ENCODE measurements at places on chromosomes 1 and 21. TPM values are rescaled to one million over a fixed set of nuclear protein-coding genes. Genes with fewer than 3 reads are reported as not detected.

Gene AIM2
- total RNA-seq: 67.6 TPM

DNA sequence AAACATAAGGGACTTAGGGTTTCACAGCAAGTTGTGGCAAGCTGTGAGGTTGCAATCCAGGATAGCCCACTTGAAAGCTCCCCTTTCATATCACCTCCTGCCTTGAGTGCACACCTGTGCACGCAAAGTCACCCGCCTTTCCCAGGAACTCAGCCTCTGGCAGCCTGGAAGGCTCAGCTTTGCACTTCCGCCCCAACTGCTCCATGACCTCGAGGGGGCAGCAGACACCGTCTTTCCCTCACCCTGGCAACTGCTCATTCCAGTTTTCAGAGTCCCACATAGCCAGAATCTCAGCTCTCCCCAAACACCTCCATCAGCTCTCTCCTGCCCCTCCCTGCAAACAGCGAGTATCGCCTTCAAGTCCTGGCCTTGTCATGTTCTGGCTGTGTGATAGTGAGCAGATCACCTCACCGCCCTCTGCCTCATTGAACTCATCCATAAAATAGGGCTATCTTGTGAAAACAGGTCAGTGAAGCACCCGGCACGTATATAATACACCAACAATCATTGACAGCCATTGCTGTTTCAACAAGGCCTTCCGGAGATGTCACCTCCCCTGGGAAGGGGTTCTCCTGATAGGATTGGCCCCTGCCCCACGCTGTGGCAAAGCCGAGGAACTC lies 32.2 kb upstream of the EPB41 start:
- H3K36me3 ChIP-seq: no peaks in the 10 kb centered on the region
- H3K4me1 ChIP-seq: peaks cover 32% of the 10 kb centered on the region
- H3K27me3 ChIP-seq: no peaks in the 10 kb centered on the region
- no peak overlapping the region for H3K4me3 ChIP-seq
- DNase-seq: peak; percentile 90

GRCh38 chr1:202615501-202616354 lies 94.5 kb downstream of the SYT2 start:
- no peak overlapping the region for H3K4me3 ChIP-seq
- H3K27ac ChIP-seq: no peak overlapping the region
- peaks cover 13% of the 10 kb centered on the region for H3K4me1 ChIP-seq
- no peak for DNase-seq
- H3K27me3 ChIP-seq: peaks cover 16% of the 10 kb centered on the region

Gene GPR61
- total RNA-seq: 0.34 TPM

- H3K27me3 ChIP-seq: no peaks in the 10 kb centered on the region
- H3K4me3 ChIP-seq: peak overlapping the region; percentile 13
- H3K4me1 ChIP-seq: peaks cover 72% of the 10 kb centered on the region
- DNase-seq: peak; percentile 18
These were observed 182.0 kb downstream of the ST6GALNAC3 start for GRCh38 chr1:76256289-76257223.

- no peaks in the 10 kb centered on the region for H3K36me3 ChIP-seq
- H3K4me1 ChIP-seq: peaks cover 27% of the 10 kb centered on the region
- DNase-seq: peak; percentile 44
These were observed 14.1 kb downstream of the AZIN2 start for GRCh38 chr1:33094971-33095604.

- H3K36me3 ChIP-seq: no peaks in the 10 kb centered on the region
- H3K4me1 ChIP-seq: no peaks in the 10 kb centered on the region
- no peak for DNase-seq
- no peak overlapping the region for H3K4me3 ChIP-seq
- peaks cover 9% of the 10 kb centered on the region for H3K27me3 ChIP-seq
These were observed 199.9 kb upstream of the ZC3H12A start for GRCh38 chr1:37274486-37274885.

GRCh38 chr1:110087812-110088738 lies 17.6 kb upstream of the ALX3 start:
- H3K4me3 ChIP-seq: no peak overlapping the region
- no peaks in the 10 kb centered on the region for H3K36me3 ChIP-seq
- H3K27me3 ChIP-seq: peaks cover 42% of the 10 kb centered on the region
- peaks cover 13% of the 10 kb centered on the region for H3K4me1 ChIP-seq
- H3K27ac ChIP-seq: no peak overlapping the region

- H3K27ac ChIP-seq: no peak overlapping the region
- H3K4me3 ChIP-seq: no peak overlapping the region
- H3K36me3 ChIP-seq: peaks cover 2% of the 10 kb centered on the region
- H3K27me3 ChIP-seq: peaks cover 6% of the 10 kb centered on the region
- DNase-seq: no peak
These were observed 3.0 kb upstream of the AADACL4 start for GRCh38 chr1:12640958-12641272.

DNA sequence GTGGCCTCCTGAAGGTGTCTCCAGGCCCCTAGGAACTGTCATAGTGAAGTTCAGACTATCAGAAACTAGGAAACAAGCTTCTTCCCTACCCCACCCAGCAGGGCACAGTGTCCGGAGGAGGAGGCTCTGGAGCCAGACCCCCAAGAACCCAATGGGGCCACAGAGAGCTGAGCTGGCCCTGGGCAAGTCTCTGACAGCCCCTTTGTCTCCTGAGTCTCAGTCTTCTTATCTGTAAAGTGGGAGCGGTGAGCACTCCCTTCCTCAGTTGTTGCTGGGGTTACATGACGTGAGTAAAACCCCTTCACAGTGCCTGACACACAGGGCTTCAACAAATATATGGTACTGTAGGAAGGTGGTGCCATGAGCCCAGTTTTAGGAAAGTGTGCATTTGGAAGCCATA lies 675.8 kb downstream of the MATN1 start:
- DNase-seq: no peak
- H3K4me3 ChIP-seq: no peak overlapping the region
- no peaks in the 10 kb centered on the region for H3K36me3 ChIP-seq

DNA sequence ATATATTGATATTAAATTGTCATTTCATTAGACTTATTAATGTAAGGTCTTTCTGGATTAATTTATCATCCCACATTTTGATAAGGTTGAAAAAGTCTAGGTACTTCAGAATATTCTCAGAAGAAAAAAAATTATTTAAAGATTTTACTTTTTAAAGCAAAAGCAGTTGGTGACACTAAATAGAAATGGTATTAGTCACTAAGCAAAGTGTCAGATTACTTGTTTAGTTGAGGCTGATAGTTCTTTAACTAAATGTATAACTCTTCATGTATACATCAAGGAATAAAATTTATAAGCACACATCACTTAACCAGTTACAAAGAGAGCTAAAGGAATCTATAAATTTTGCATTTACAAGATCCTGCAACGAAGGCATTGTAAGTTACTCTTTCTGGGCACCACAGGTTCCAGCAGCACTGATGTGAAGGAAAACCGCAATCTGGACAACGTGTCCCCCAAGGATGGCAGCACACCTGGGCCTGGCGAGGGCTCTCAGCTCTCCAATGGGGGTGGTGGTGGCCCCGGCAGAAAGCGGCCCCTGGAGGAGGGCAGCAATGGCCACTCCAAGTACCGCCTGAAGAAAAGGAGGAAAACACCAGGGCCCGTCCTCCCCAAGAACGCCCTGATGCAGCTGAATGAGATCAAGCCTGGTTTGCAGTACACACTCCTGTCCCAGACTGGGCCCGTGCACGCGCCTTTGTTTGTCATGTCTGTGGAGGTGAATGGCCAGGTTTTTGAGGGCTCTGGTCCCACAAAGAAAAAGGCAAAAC lies 101.1 kb downstream of the ADARB1 start:
- peaks cover 25% of the 10 kb centered on the region for H3K36me3 ChIP-seq
- no peak overlapping the region for H3K4me3 ChIP-seq
- DNase-seq: no peak
- no peaks in the 10 kb centered on the region for H3K27me3 ChIP-seq
- no peak overlapping the region for H3K27ac ChIP-seq
- H3K4me1 ChIP-seq: peaks cover 2% of the 10 kb centered on the region

- H3K27ac ChIP-seq: no peak overlapping the region
- H3K4me3 ChIP-seq: no peak overlapping the region
- H3K4me1 ChIP-seq: peaks cover 3% of the 10 kb centered on the region
- no peaks in the 10 kb centered on the region for H3K36me3 ChIP-seq
- no peaks in the 10 kb centered on the region for H3K27me3 ChIP-seq
These were observed 6.3 kb downstream of the MORN1 start for GRCh38 chr1:2384941-2385481.

GRCh38 chr21:35614396-35614921 lies 445.9 kb downstream of the SETD4 start:
- no peak overlapping the region for H3K27ac ChIP-seq
- H3K27me3 ChIP-seq: peaks cover 4% of the 10 kb centered on the region
- H3K36me3 ChIP-seq: no peaks in the 10 kb centered on the region
- H3K4me3 ChIP-seq: no peak overlapping the region
- no peak for DNase-seq
- peaks cover 6% of the 10 kb centered on the region for H3K4me1 ChIP-seq

DNA sequence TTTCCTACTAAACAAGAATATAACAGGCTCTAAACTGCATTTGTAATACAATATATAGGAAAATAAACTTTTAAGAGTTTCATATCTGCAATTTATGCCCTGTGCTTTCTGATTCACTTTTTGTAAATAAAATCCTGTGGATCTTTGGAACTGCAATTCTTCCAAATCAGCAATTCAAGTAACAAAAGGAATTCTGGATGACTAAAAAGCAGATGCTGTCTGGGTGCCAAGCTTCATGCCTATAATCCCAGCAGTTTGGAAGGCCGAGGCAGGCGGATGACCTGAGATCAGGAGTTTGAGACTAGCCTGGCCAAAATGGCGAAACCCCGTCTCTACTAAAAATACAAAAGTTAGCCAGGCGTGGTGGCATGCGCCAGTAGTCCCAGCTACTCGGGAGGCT lies 6.3 kb downstream of the NME7 start:
- H3K36me3 ChIP-seq: peaks cover 3% of the 10 kb centered on the region

DNA sequence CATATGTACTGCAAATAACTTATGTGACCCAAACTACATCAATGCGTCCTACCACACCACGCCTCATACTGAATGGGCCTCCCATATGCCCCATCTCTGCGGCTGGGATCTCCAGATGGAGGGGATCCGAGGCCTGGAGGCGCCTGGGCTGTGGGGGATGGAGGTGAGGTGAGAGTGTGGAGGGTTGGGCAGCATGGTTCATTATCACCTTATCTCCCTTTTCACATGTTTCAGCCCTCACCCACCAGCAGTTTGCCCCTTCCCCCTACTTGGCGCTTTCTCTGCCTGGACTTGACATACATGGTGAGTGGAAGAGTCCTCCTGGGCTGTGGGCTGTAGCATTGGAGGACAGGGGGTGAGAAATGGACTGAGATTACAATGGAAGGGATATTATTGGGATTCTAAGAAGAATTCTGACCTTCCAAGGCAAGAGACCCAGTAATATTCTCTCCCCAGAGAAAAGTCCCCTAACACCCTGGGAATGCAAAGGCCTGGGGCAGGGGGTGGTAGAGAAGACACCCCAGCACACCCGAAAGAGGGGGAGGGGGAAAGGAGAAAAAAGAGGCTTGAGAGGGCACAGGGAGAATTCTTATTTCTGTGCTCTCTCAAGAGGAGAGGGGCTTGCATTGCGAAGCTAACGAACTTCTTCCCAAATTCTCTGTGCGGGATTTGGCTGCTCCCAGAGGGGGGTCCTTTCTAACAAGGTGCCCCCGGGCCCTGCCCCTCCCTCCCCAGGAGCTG lies 61.4 kb downstream of the MEF2D start:
- peaks cover 30% of the 10 kb centered on the region for H3K4me1 ChIP-seq
- no peak overlapping the region for H3K4me3 ChIP-seq
- peaks cover 76% of the 10 kb centered on the region for H3K27me3 ChIP-seq

Gene FAM3B
- total RNA-seq: not detected

- H3K27ac ChIP-seq: no peak overlapping the region
- peaks cover 11% of the 10 kb centered on the region for H3K27me3 ChIP-seq
- no peaks in the 10 kb centered on the region for H3K36me3 ChIP-seq
- peak; percentile 47 for DNase-seq
- no peak overlapping the region for H3K4me3 ChIP-seq
- no peaks in the 10 kb centered on the region for H3K4me1 ChIP-seq
These were observed 81.9 kb upstream of the HAO2 start for GRCh38 chr1:119286587-119287181.

DNA sequence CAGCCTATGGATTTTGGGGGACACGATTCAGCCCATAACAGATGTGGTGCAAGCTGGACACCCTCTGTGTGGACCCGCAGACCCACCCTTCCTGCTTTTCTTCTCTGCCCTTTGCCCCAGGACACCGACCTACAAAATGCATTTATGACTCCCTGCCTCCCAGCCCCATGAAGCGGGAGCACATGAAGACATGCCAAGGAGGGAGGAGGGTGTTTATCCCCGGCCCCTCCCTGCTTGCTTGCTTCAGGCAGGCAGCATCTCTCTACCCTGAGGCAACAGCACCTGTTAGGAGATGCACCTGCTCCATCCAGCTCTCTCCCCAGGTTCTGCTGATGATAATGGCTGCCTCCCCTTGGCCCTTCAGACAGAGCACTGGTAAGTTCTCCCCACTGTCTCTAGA lies 187.5 kb downstream of the PSMG1 start:
- no peak overlapping the region for H3K4me3 ChIP-seq
- H3K36me3 ChIP-seq: no peaks in the 10 kb centered on the region
- no peak overlapping the region for H3K27ac ChIP-seq
- no peak for DNase-seq
- H3K27me3 ChIP-seq: peaks cover 14% of the 10 kb centered on the region

- H3K36me3 ChIP-seq: peaks cover 23% of the 10 kb centered on the region
- H3K27me3 ChIP-seq: no peaks in the 10 kb centered on the region
- no peak overlapping the region for H3K27ac ChIP-seq
- H3K4me3 ChIP-seq: no peak overlapping the region
- DNase-seq: no peak
- peaks cover 3% of the 10 kb centered on the region for H3K4me1 ChIP-seq
These were observed 22.6 kb downstream of the PDXK start for GRCh38 chr21:43741423-43742096.

DNA sequence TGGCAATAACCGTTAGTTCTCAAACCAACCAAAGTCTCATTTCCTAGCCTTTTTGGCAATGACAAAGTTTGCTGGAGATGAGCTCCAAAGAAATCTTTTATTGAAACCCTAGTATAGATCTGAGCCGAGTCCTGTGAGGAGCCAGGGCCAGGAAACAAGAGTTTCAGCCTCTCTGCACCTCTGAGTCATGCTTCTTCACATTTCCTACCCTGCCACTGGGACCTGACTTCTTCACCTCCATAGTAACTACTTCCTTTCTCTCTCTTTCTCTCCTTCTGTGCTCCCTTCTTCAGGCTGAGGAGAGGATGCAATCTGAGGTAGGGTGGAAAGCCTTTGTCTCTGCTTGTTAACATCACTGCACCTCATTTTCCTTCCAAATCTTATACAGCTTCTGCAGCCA lies 38.7 kb upstream of the IPO9 start:
- no peak overlapping the region for H3K27ac ChIP-seq
- H3K27me3 ChIP-seq: no peaks in the 10 kb centered on the region
- H3K4me3 ChIP-seq: no peak overlapping the region
- no peak for DNase-seq

- H3K27me3 ChIP-seq: peaks cover 9% of the 10 kb centered on the region
- no peaks in the 10 kb centered on the region for H3K36me3 ChIP-seq
- no peak overlapping the region for H3K4me3 ChIP-seq
- DNase-seq: no peak
These were observed 109.3 kb downstream of the GDAP2 start for GRCh38 chr1:117820096-117820495.
